T-helper 17 cell (primary cell): ENCODE measurements at places on chromosomes 4 and X.

- no peak for DNase-seq
Measured at GRCh38 chr4:84917086-84917821, 49.2 kb downstream of the WDFY3 start.

- peak; percentile 14 for DNase-seq
Measured at GRCh38 chrX:13747836-13748235, 13.3 kb downstream of the OFD1 start.

- no peak for DNase-seq
Measured at GRCh38 chrX:23736030-23736429, 7.0 kb downstream of the ACOT9 start.

DNA sequence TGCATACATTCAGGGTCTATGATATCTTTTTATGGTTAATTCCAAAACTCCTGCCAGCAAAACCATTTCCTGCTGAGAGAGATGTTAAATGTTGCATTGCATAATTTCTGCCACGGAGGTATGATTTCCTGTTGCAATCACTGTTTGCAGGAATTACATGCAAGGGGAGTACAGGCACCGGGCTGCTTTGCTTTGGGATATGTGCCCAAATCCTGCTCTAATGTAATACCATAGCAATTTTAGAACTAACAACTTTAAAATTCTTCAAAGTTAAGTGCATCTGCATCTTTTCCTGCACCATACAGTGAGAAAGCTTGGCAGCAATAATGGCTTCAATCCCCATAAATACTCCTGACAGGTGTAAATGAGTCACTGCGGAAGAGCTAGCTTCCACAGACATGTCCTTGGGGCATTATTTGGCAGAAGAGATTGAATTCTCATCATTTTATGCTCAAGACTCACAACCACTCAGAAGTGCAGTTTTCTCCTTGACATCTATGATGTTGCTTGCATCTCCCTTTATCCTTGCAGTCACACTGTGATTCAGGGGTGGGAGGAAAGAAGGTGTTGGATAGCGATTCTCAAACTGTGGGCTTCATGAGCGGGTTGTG is 29.6 kb downstream of the TRIM2 start:
- DNase-seq: no peak

DNA sequence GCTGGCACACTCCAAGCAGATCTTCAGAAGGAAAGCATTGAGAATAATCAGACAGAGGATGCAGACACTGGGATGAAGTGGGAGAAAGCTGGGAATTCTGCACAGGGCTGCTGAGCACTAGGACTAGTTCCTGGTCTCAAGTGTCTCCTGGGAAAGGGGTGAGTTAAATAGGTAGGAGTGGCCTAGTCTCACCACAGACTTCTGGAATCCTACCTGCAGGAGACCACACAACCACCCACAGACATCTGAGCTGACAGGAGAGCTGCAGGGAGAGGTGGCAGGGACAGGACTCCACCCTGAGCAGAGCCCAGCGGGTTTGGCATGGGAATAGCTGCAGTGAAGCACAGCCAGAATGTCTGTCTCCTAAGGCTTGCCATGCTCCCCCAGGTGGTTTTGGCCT is 95.1 kb upstream of the GALNTL6 start:
- DNase-seq: no peak
